Calu3 (cell line): ENCODE measurements at places on chromosomes 11 and 22. TPM values are rescaled to one million over a fixed set of nuclear protein-coding genes. Genes with fewer than 3 reads are reported as not detected.

DNA sequence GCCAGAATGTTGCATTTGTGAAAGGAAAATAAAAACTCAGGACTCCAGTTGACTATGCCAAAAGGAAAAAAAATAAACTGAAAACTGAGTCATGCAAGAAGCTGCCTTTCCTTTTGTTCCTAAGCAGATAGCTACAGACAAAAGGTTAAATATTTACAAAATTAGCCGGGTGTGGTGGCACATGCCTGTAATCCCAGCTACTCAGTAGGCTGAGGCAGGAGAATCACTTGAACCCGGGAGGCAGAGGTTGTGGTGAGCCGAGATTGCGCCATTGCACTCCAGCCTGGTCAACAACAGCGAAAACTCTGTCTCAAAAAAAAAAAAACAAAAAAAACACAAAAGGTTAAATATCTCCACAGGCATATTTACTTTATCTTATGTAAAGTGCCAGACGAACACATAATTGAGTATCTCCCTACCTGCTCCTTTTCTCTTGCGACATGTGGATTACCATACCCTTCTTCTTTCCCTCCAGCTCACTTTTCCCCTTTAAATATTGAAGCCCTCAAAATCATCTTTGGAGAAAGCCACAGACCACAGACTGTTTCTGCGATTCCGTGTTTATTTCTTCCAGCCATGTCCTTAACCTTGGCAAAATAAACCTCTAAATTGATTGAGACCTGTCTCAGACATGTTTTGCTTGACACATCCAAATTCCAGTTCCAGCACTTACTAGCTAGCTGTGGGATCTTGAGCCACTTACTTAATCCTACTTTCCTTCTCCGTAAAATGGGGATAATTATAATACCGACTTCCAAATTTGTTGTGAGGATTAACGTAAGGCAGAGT lies 2.3 kb upstream of the SMPD1 start:
- peak overlapping the region; percentile 34 for H3K4me3 ChIP-seq
- peaks cover 22% of the 10 kb centered on the region for H3K36me3 ChIP-seq
- H3K27ac ChIP-seq = peak overlapping the region; percentile 84
- peaks cover 27% of the 10 kb centered on the region for H3K4me1 ChIP-seq

The NDUFV1 gene
- total RNA-seq = 216 and 233 TPM in 2 replicates

The EEF1G gene
- 970 and 1,189 TPM in 2 replicates for total RNA-seq

GRCh38 chr11:106787454-106787853 lies 230.8 kb downstream of the GUCY1A2 start:
- no peak for DNase-seq
- H3K27ac ChIP-seq = no peak overlapping the region
- H3K4me1 ChIP-seq = no peaks in the 10 kb centered on the region

DNA sequence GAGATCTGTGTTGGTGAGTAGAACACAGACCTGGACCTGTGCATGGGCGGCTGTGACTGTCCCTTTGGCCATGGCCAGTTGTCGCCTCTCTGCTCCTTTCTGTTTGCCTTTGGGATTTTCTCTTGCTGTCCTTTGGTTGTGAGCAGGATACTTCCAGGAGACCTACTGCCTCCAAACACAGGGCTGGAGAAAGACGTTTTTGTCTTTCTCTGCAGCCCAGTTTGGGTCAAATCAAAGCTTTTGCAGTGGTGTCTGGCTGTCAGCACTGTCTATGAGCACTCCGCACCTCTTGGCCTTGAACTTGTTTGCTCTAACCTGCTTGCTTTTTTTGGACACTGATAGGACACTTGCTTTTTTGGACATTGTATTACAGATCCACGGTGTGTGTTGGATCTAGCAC lies 108.9 kb upstream of the SORL1-AS1 start:
- no peak overlapping the region for H3K27ac ChIP-seq
- no peak for DNase-seq
- H3K27me3 ChIP-seq = no peaks in the 10 kb centered on the region
- H3K4me3 ChIP-seq = no peak overlapping the region
- H3K36me3 ChIP-seq = no peaks in the 10 kb centered on the region
